Mesothelial cell of epicardium (in vitro differentiated cells): ENCODE measurements at places on chromosomes 4 and X. TPM values are rescaled to one million over a fixed set of nuclear protein-coding genes. Genes with fewer than 3 reads are reported as not detected.

CENPVL2 gene
- total RNA-seq, result 0.31 to 0.68 TPM (median 0.49 TPM) in 3 replicates

HS6ST2 gene
- total RNA-seq, result 20.2 to 23.1 TPM (median 22.9 TPM) in 3 replicates

DNA sequence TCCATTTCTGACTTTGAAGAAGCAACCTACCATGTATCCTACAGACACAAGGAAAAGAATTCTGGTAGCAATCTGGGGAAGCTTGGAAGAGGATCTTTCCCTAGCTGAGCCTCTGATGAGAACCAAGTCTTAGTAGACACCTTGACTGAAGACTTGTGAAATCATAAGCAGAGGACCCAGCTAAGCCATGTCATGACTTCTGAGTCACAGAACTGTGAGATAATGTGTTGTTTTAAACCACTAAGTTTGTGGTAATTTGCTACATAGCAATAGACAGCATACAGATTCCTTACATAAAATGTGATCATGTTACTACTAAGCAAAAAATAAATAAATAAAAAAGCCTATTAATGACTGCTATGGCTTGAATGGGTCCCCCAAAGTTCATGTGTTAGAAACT lies 71.3 kb upstream of the ANKRD50 start:
- DNase-seq, result no peak

DNA sequence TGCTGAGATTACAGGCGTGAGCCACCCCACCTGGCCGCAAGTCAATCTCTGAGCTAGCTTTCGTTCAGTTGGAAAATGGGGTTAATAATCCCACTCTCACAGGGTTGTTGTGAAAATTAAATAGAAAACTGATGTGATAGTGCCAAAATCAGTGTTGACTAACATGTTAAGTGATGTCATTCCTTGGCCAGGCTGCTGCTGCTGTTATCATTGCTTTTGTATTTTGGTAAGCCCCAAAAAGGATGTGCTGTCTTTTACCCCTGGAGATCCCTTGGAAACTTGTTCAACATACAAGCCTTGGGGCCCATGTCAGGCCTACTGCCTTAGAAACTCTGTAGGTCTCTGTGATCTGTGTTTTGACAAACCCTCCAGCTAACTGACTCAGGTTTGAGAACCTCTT lies 106.3 kb downstream of the AFF1 start:
- no peak for DNase-seq

GRCh38 chr4:20840648-20841190 lies 140.5 kb downstream of the PACRGL start:
- no peak for DNase-seq

PPP2R2C gene
- 4.1 to 5.8 TPM (median 5.2 TPM) in 3 replicates for total RNA-seq

- no peak for DNase-seq
Observed at GRCh38 chr4:142126890-142127497, 490.6 kb downstream of the IL15 start.

DNA sequence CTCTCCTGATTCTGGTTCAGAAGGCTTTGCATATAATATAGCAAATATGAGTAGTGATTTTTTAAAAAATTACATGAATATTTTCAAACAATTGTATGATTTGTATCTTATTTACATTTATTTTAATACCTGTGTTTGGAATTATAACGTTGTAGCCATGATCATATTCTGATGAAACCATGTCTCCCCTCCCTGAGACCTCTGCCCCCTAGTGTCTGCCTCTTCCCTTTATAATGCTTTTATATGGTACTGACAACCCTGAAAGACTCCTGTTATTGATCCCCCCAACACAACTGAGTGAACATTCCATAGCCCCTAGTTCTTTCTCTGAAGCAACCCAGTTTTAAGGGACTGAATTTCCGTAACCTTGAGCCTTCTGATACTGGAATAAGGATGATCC lies 187.4 kb downstream of the SOX3 start:
- no peak for DNase-seq

JADE3 gene
- 15.5 to 16.4 TPM (median 16.4 TPM) in 3 replicates for total RNA-seq

DNA sequence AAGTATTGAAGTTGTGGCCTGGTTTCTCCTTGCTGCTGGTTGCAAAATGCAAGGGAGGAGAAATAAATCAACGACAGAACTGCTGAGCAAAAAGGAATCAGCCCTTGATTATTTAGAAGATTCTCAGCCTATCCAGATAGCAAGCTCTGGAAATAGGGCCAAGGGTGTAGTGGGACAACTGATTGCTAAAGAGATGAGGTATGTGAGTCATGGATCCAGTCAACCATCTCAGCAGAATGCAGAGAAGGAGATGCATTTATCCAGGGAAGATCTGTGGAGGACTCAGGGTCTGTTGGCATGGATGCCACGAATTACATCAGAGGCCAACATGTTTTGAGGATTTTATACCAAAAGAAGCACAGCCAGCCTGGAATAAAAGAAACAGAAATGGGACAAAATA lies 36.7 kb downstream of the FOXR2 start:
- no peak for DNase-seq

- DNase-seq, result no peak
Observed at GRCh38 chrX:148499638-148500422, 587 bp upstream of the AFF2 start.

GRCh38 chr4:17324386-17324830 lies 187.5 kb downstream of the QDPR start:
- no peak for DNase-seq

LAMP2 gene
- total RNA-seq, result 74.1 to 77.7 TPM (median 76.3 TPM) in 3 replicates

PPP3CA gene
- 23.5 to 25.8 TPM (median 24.1 TPM) in 3 replicates for total RNA-seq

- no peak for DNase-seq
Observed at GRCh38 chr4:121070696-121071639, 1.4 kb downstream of the NDNF start.

CCNQ gene
- total RNA-seq, result 17.2 to 19.1 TPM (median 17.3 TPM) in 3 replicates

GRCh38 chr4:156335721-156336120 lies 382.1 kb upstream of the CTSO start:
- no peak for DNase-seq

DNA sequence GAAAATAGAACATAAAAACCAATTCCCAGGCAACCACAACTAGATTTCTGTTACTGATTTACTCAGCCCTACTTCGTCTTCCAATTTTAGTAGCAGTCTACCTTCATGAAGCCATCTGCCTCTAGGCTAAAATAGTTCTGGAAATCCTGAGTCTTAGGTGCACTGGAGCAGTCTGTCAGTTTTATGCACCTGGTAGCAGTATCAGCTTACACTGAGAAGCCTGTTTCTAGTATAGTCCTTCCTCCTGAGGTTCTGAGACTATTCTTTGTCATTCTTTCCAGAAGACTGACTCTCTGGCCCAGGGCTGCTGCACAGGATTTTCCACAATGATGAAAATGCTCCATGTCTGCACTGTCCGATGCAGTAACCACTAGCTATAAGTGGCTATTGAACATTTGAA lies 16.9 kb upstream of the HPRT1 start:
- DNase-seq, result no peak

GRCh38 chrX:124216396-124217115 lies 115.9 kb upstream of the TEX13D start:
- DNase-seq, result no peak

DNA sequence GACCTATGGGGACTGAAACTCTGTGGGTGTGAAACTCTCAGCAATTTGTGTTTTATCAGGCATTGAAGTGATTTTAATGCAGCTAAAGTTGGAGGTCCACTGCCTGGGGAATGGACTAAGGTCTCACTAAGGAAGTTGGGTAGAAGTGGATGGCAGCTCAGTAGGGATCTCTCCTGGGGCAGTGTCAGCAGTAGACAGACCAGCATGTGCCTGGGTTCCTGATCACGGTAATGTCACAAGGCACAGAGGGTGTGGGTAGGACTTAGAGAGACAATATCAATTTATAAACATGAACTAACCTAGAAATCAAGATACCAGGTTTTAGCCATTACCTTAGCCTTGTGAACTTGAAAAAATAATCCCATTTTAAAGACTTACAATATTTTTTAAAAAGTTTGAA lies 380.3 kb upstream of the LCORL start:
- no peak for DNase-seq

GRCh38 chr4:61397174-61397573 lies 197.0 kb downstream of the ADGRL3 start:
- DNase-seq, result no peak

GRCh38 chr4:173794662-173795061 lies 264.6 kb upstream of the HAND2 start:
- no peak for DNase-seq

GRCh38 chrX:101452056-101452455 lies 33.2 kb upstream of the ARMCX4 start:
- no peak for DNase-seq

MYOZ2 gene
- total RNA-seq, result 0.14 to 0.16 TPM (median 0.16 TPM) in 3 replicates

- no peak for DNase-seq
Observed at GRCh38 chrX:12693754-12694153, 97.5 kb upstream of the PRPS2 start.

SMR3B gene
- not detected in 3 replicates for total RNA-seq

RIBC1 gene
- 1.2 to 2.0 TPM (median 1.7 TPM) in 3 replicates for total RNA-seq

- DNase-seq, result no peak
Observed at GRCh38 chr4:21888195-21888976, 60.2 kb downstream of the KCNIP4 start.

GRCh38 chr4:77805840-77806239 lies 13.3 kb downstream of the CNOT6L start:
- no peak for DNase-seq

FATE1 gene
- total RNA-seq, result not detected in 3 replicates

DNA sequence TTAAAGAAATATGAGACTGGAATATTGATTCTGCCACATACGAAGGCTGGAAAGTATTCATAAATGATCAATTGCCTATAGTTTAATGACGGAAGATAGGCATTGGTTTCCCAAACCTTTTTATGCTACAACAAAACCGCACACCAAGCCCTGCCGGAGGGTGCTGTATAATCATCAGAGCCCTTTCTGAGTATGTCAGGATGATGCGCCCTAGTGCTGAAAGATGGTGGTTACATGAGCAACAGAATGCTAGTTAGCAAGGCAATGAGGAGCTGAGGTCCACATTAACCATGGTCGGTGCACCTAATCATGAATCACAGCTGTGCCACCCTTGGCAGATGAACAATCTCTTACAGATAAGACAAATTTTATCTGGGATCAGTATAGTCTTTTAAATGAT lies 491.1 kb downstream of the PACRGL start:
- DNase-seq, result no peak

SNX12 gene
- total RNA-seq, result 58.5 to 63.9 TPM (median 62.5 TPM) in 3 replicates
